Nasal cavity respiratory epithelium epithelial cell of viscerocranial mucosa (primary cell): ENCODE measurements at places on chromosomes 7 and 10. TPM values are rescaled to one million over a fixed set of nuclear protein-coding genes. Genes with fewer than 3 reads are reported as not detected.

The ZNHIT1 gene
- total RNA-seq, result 47.1 and 63.2 TPM in 2 replicates

The SEMA4G gene
- under 0.01 and 0.78 TPM in 2 replicates for total RNA-seq

The TMEM273 gene
- 0.34 TPM in 1 of 2 replicates, not detected in the other for total RNA-seq

The C7orf33 gene
- total RNA-seq, result not detected in 2 replicates

The CPA2 gene
- total RNA-seq, result not detected in 2 replicates

The TRIM50 gene
- under 0.01 TPM in 1 of 2 replicates, not detected in the other for total RNA-seq

The ELFN1 gene
- total RNA-seq, result under 0.01 and 0.57 TPM in 2 replicates

The TEX47 gene
- total RNA-seq, result not detected in 2 replicates

The CNTNAP2 gene
- 2.1 and 21.0 TPM in 2 replicates for total RNA-seq

The PRSS1 gene
- total RNA-seq, result not detected in 2 replicates

The PTPRN2 gene
- total RNA-seq, result under 0.01 and 2.5 TPM in 2 replicates

The SDK1 gene
- 0.34 and 4.2 TPM in 2 replicates for total RNA-seq

The AGR2 gene
- total RNA-seq, result 11.5 and 139 TPM in 2 replicates

The ITPRID1 gene
- total RNA-seq, result not detected in 2 replicates

The CEP55 gene
- total RNA-seq, result 0.50 and 1.0 TPM in 2 replicates
